ENCODE measurements at places on chromosomes 6 and 20. TPM values are rescaled to one million over a fixed set of nuclear protein-coding genes. Genes with fewer than 3 reads are reported as not detected.

- DNase-seq = no peak
Measured at GRCh38 chr6:75673884-75674283, 72.2 kb downstream of the SENP6 start.

- no peak for DNase-seq
Measured at GRCh38 chr20:21534453-21534852, 20.6 kb upstream of the NKX2-2 start.

GRCh38 chr6:127481628-127482027 is 22.4 kb upstream of the KIAA0408 start:
- no peak for DNase-seq

GRCh38 chr6:111952821-111953540 is 79.7 kb upstream of the FYN start:
- no peak for DNase-seq

- DNase-seq = no peak
Measured at GRCh38 chr20:15236812-15237211, 899.4 kb upstream of the FLRT3 start.

DNA sequence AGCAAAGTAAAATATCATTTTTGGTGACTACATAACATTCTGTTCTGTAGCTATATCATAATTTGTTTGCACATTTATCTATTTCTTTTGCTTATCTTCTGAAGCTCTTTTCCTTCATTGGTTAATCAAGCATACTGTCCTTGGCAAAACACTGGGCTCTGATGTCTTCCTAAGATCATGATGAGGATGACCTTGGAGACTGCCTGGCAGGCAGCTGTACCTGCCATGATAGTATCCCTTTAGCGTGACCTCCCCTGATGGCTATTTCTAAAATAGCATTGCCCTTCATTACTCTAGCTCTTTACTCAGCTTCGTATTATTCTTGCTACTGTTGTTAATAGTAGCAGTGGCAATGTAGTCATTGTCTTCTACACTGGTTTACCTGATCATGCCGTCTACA is 46.0 kb upstream of the ELOVL5 start:
- no peak for DNase-seq

PERP gene
- total RNA-seq = 176 TPM
